ENCODE measurements at places on chromosomes 1 and 21.

- DNase-seq = no peak
Observed at GRCh38 chr1:76269155-76269554, 194.6 kb downstream of the ST6GALNAC3 start.

DNA sequence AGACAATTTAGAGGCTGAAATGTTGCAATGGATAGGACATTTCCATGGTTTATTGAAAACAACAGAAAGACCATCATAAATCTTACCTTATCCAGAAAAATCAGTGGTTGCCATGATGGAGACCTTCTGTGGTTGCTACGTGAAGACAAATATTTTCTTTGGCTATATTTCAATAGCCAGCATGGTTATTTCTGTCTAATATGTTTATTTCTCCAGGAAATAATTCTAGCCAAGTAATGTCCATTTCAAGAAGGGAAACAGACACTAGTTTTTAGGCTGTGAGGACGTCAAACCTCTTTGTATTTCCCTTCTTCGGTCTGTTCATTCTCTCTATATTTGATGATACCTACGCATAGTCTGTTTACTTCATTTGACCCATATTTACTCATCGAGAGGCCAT lies 49.2 kb upstream of the NFASC start:
- DNase-seq = no peak

DNA sequence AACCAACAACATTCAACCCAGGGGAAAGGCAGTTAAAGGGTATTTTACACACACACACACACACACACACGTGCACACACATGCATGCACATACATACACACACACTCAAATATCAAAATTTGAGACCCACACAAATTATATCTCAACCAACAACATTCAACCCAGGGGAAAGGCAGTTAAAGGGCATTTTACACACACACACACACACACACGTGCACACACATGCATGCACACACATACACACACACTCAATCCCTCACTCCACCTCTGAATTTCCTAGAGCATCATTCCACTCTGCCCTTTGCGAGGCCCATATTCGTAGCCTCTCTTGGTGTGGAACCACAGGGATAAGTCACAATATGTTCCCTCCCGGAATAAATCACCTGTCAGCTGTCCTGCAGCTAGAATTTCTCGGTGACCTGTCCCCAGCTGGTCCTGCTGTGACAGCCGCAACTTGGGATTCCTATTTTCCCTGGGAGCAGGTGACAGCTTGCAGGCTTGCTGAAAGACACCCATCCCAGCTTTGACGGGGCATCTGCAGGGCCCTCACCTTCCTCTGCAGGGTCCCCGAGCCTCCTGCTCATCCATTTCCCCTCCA lies 122.7 kb downstream of the PSMG1 start:
- DNase-seq = no peak

DNA sequence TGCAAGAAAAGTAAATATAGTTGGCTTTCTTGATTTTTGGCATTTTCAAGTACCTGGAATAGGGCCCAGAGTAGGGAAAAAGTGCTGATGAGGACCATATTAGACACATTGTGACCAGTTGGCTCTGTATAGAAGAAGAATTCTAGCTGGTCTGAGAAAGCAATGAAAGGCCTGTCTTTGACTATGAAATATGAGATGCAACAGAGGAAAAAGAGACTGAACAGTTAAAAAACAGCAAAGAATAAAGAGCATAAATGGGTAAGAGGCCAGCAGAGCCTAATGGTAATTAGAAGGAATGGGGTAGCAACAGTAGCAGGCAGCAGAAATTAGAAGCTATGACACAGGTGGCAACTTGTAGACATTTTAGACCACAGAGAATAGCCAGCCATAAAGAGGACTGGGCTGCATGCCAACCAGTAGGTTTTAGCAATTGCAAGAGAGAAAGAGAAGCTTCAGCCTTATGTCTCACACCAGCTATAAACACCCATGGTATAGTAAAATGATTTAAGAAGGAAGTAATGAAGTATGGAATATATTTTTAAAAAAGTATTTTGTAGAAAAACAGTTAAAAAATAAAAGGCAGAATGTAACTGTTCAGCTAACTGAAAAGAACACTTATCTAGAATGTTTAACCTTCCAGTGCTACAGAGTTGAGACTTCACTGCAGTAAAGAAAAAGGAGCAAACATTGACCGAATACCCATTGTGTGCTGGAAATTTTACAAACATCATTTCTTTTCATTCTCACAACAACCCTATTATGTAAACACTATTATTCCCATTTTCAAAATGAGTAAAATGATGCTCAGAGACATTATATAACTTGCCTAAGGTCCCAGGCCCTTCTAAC lies 114.1 kb downstream of the LHX4 start:
- DNase-seq = no peak

DNA sequence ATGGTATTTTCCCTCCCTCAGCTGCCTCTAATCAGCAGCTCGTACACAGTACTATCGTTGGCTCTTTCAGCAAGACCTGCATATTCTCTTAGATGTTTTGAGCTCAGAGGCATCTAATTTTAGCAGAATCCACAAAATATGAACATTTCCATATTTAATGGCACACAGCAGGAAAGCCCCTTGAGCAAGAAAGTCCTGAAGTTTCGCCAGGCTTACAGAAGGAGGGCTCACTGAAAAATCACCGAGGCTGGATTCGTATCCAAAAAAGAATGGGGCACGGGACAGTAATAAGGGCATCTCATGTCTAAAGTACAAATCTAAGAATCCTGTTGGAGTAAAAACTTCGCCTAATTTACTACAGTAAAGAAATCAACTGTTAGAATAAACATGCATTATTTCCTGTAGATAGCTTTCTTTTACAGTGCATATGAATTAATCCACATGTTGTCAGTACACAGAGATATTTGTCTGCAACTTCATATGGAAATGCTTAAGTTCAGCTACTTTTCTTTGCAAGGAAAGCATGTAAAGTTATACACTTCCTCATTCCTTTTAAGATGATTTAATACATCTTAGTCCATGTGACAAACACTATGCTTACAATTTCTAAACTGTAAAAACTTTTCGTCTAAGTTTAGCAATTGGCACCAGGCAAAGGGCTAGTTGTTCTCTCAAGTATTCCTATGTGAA lies 1205.3 kb upstream of the ADGRL4 start:
- DNase-seq = no peak

- no peak for DNase-seq
Observed at GRCh38 chr21:45139473-45139872, 65.1 kb downstream of the ADARB1 start.

DNA sequence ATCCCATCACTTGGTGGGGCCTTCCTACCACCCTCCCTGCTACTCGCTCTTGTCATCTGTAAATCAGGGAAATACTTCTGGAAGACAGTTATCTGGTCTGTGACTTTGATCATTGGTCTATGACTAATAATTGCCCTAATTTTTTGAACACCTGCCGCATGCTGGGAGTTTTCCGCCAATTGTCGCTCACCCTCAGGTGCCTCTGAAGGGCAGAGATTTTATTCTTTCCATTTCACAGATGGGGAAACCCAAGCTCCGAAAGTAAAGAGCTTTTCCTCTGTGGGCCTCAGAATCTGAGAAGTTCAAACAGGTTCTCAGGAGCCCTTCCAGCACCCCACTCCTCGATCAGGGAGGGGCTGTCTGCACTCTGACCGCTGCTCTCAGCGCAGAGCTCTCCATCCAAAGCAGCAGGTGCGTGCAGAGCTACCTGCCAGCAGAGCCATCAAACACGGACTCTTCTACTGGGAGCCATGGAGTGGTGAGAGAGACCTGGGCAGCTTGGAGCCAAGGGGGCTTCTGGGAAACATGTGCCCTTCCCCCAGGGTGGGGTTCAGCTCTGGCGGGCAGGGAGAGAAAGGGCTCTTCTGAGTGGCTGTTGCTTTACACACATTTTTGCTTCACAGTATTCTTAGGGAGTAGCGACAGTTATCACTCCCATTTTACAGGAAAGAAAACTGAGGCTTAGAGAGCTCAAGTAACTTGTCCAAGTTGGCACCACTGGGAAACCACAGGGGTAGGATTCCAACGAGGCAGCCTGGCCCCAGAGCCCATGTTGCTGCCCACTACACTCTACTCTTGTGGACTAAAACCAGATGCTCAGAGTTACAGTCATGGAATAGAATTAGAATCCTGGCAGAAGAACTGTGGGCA lies 5.8 kb upstream of the RUNX3 start:
- DNase-seq = no peak

GRCh38 chr1:205775015-205775716 lies at the start of gene RAB29:
Gene RAB29, minus strand, starts transcription at chr1:205775482. Its CDS starts 526 bp downstream, at chr1:205774956.
- DNase-seq = peak; percentile 92

DNA sequence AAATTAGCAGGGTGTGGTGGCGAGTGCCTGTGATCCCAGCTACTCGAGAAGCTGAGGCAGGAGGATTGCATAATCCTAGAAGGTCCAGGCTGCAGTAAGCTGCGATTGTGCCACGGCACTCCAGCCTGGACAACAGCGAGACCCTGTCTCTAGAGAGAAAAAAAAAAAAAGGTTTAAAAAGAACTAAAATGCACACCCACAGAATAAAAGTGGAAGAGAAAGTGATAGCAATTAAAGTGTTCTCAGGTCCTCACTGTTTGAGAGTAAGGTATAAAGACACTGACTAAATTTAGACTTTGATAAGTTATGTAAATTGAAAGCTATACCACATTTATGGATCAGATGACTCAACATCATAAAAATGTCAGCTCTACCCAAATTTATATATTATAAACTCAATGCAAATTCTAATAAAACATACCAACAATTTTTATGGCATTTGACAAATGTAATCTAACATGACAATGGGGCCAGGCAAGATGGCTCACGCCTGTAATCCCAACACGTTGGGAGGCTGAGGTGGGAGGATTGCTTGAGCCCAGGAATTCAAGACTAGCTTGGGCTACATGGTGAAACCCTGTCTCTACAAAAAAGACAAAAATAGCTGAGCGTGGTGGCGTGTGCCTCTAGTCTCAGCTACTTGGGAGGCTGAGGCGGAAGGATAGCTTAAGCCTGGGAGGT lies 11.8 kb downstream of the ZBTB17 start:
- DNase-seq = no peak

- peak; percentile 39 for DNase-seq
Observed at GRCh38 chr1:65431111-65431705, 10.7 kb downstream of the LEPR start.

- no peak for DNase-seq
Observed at GRCh38 chr1:28037206-28037605, 51.2 kb downstream of the EYA3 start.

GRCh38 chr1:33350611-33351280 lies 29.8 kb upstream of the A3GALT2 start:
- no peak for DNase-seq

DNA sequence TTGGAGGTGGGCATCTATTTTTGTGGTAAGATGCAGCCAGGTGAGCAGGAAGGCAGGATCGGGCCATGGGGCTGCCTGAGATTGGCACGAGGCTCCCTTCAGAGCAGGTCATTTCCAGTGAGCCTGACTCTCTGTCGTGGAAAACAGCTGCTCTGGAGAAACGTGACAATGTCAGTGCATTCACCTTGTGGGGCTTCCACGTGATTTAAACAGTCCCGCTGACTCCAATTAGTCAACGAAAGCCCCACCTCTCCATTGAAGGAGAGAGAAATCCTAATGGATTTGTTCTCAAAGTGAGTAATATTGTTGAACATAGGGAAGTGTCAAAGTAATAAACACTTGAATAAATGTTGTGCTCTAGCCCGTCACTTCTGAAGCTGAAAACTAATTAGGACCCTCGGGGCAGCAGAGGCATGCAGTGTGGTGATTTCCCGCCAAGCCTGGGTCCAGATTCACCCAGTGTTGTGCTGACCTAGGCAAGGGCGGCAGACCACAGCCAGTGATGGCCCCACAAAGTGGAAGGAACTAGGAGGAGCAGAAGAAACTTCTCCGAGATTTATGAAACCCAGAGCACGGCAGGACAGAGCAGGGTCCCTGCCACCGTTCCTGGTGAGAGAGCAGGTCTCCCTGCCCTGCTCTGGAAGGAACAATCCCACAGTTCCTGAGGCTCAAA lies 172.5 kb upstream of the C1orf174 start:
- DNase-seq = no peak

GRCh38 chr1:195754874-195755273 lies 853.4 kb downstream of the KCNT2 start:
- no peak for DNase-seq

- no peak for DNase-seq
Observed at GRCh38 chr1:67134695-67135094, at the start of gene C1orf141. Gene C1orf141, minus strand, starts transcription at chr1:67134970. Its CDS starts 7,730 bp downstream, at chr1:67127240.

DNA sequence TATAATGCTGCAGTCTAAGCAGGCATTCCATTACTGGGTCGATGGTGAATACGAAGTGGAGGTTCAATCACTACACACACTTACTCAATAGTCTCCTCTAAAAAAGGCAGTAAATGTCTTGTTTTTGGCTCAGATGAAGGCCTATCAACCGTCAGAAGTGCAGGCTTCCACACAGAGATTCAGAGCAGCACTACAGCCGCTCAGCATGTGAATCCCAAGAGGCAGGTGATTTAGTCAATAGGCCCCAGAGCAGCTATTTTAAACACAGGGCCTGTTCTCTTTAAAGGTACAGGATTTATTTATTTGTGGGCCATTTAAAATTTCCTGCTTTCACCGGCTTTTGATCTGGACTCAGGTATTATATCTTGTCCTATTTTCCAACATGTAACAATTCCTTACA lies 293.7 kb downstream of the RGS7 start:
- DNase-seq = no peak

DNA sequence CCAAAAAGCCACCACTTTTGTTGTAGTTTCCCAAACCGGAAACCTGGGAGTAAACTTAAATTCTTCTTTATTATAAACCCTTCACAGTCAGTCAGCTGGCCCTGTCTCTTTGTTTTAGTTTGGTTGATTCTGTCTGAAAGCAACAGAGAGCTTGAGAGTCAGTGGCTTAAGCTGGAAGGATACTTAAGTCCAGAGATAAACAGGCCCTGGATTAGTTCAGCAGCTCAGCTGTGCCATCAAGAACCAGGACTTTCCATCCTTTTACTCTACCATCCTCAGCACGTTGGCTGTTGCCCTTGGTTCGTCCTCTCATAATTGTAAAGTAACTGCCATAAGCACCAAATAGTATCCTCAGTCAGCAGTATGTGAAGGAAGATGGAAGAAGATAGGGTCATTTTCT lies 4.5 kb downstream of the DESI2 start:
- DNase-seq = no peak

DNA sequence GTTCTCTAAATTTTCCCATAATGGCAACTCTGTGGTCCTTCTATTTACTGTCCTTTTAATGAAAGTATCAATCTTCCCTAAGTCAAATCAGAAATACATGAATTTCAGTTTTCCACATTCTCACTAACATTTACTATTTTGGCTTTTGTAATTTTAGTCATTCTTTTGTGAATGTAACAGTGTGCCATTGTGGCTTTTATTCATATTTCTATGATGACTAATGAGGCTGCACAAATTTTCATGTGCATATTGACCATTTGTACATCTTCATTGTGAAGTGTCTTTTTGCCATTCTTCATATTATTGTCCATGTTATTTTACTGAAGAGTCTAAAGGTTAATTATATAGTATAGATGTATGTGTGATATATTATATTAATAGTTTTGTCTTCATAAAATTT lies 431.0 kb upstream of the BRINP3 start:
- DNase-seq = no peak

- DNase-seq = no peak
Observed at GRCh38 chr1:21277180-21277579, 13.1 kb downstream of the ECE1 start.

GRCh38 chr1:221141606-221142285 lies 262.5 kb downstream of the HLX start:
- no peak for DNase-seq

Data from CD4-positive, alpha-beta T cell treated with Interleukin-21 for 1 hour (primary cell).